H1 (cell line): ENCODE measurements at places on chromosomes 6 and 20.

- DNase-seq: no peak
Measured at GRCh38 chr6:137175868-137176245, 2.4 kb upstream of the IL22RA2 start.

DNA sequence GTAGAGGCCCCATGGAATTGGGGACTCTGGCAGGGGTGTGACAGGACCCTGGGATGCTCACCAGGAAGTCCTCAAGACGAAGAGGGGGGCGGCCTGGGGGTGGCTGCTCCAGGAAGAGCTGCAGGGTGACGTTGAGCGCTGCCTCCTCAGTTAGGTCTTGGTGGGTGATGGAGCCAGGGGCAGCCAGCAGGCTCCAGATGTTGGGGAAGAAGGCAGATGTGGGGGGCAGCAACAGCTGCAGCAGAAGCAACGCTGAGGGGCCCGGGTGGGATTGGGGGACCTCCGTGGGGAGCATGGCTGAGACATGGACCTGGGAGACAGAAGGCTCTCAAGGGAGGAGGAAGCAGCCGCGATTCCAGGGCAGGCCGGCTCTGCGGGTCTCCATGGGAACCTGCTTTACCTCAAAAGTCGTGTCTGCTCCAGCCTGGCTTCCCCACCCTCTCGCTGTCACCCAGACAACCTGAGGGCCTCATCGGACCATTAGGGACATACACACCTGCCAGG is 591 bp downstream of the VWA7 start:
- no peak for DNase-seq

GRCh38 chr20:50607436-50607835 is 83.9 kb downstream of the RIPOR3 start:
- DNase-seq: no peak

DNA sequence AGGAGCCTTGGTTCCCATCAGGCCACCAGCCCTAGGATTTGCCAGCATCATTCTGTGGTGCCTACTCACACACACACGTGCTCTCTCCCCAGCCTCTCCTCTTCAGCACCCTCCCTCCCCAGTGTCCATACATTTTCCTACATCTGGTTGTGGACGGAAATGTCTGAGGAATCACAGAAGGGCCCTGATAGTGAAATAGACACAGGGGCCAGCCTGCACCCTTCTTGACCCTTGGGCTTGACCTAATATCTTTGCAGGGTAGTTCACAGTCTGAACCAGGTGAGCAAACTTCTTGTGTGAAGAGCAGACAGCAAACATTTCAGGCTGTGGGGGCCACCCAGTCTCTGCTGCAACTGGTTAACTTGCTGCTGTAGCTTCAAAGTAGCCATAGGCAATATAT is 108.5 kb upstream of the NXT1 start:
- no peak for DNase-seq

GRCh38 chr6:49676671-49677281 is 36.6 kb downstream of the CRISP2 start:
- DNase-seq: no peak

DNA sequence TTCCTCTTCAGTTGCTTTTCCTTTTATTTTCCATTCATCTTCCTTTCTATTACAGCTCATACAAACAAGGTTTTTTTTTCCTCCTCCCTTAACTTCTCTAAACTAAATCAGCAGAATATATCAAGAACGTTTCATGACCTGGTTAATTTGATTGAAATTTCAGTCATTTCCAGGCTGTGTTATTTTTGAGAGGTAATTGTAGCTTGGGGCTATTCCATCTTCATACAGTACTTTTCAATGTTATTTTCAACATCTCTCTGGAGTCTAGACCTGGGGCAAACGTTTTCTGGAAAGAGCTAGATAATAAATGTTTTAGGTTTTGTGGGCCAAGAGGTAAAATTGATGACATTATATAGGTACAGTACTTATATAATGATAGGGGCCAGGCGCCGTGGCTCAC is 4.0 kb upstream of the SLC23A2 start:
- no peak for DNase-seq

GRCh38 chr6:30690403-30691207 is at the start of gene NRM:
TSS of gene NRM (minus strand) at chr6:30690984. CDS start at chr6:30690974, 10 bp downstream.
- peak; percentile 89 for DNase-seq

DNA sequence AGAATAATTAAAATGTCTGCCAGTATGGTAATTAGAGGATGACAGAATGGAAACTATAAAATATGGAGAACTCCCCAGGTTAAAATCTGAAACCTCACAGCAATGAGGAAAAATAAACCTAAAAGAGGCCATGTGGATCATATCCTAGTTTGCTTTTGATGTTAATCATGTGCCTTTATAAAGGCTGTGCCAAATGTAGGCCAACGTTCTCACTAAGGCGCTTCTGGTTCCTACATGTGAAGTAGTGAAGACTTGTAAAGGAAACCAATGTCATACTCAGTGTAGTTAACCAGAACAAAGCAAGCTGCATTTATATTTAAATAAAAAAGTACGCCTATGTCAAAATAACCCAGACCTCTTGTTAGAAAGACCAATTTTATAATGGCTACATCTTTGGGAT is 113.7 kb upstream of the FAM184A start:
- no peak for DNase-seq

GRCh38 chr6:22364306-22364705 is 67.5 kb upstream of the PRL start:
- DNase-seq: no peak

DNA sequence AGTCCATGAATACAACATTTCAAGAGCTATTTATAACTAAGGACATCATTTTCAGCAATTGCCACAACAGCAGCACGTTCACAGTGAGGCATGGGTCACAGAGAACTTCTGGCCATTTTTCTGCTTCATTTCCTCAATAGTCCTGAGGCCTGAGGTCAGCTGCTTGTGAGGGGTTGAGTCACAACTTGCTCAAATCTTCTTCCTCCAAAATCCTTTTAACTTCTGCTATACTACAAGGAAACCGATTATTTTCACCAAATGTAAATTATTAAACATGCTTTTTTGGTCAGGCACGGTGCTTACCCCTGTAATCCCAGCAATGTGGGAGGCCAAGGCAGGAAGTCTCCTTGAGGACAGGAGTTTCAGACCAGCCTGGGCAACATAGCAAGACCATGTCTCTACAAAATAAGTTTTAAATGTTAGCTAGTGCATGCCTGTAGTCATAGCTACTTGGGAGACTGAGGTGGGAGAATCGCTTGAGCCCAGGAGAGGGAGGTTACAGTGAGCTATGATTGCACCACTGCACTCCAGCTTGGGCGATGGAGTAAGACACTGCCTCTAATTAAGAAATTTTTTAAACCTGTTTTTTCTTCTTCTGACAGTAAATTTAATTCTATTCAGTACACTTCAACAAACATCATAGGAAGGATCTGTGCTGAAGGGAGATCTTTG is 11.1 kb upstream of the SLC16A10 start:
- DNase-seq: no peak

- no peak for DNase-seq
Measured at GRCh38 chr20:44961870-44962267, 1.7 kb upstream of the TOMM34 start.
